D341Med (cell line): ENCODE measurements at places on chromosomes 1 and 21.

GRCh38 chr1:17561561-17561985, 22.1 kb downstream of the ARHGEF10L start:
- DNase-seq, result no peak

DNA sequence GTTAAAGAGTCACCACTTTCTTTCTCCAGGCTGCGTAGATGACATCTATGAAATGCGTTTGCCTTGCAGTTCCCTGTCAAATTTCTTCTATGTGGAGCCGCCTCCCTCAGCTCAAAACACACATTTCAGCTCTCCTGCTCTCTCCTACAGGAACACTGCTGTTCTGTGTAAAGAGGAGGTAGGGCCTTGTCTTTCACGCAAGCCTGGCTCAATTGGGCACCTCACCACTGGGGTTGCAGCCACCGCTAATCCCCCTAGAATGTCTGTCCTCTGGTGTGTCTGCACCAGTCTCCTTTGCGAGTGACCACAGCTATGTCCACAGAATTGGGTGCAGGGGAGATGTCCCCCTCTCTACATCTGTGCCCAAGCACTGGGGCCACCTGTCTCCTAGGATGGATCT, 31.8 kb upstream of the CFHR4 start:
- no peak for DNase-seq

- DNase-seq, result no peak
Observed at GRCh38 chr21:45726438-45726837, 82.9 kb downstream of the PCBP3 start.

DNA sequence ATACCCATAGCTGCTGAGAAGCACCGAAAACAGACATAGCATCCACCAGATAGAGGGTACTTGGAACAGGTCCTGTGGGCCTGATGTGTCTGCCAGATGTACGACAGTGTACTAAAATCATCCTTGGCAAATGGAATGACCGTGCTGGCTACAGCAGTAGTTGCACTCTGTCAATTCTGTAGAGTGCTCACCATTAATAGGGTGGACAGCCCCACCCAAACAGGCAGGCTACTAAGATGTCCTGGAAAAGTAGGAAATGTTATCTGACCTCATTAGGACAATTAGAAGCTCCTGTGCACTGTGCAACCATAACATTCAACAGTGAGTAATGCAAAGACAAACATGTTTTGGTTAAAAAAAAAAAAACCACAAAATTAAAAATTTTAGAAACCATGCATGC, 106.2 kb downstream of the PTPN14 start:
- DNase-seq, result no peak

DNA sequence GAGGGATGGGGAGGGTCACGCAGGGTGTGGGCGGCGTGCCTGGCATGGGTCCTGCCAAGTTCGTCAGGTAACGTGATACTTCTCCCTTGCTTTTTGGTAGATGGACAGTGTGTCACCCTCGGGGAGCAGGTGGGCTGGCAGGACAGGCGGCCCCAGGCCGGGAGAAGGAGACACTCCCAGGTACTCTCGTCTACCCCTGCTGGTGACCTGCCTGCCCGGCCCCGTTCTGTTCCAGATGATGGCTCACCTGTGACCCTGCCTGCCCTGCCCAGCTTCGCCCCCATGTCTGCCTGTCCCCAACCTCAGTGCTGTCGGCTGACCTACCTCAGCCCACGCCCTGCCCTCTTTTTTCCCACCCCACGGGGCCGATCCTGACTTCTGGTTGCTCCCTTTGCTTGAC, 144.7 kb downstream of the PCBP3 start:
- no peak for DNase-seq

DNA sequence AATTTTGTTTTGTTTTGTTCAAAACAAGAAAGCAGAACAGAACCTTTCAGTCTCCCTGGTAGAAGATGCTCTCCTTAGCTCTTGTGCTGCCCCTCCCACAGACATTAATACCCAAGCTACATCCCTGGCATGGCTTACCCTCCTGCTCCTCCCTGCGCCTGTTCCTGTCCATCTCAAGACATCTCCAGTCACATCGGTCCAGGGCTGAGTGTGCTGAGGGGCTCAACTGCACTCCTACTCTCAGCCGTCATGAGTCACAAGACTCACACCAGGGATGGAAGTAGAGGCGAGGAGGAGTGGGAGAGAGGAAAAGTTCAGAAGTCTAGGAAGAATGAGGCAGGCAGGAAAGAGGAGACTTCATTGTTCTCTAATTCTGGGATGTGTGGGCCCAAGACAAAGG, 9.2 kb upstream of the TACSTD2 start:
- DNase-seq, result no peak

GRCh38 chr1:65830306-65830705, 37.6 kb downstream of the PDE4B start:
- DNase-seq, result no peak

- peak; percentile 53 for DNase-seq
Observed at GRCh38 chr1:110150330-110151174, at the start of gene SLC6A17. Gene SLC6A17 (plus strand): TSS chr1:110150494. CDS start chr1:110166930, 16,436 bp downstream.

GRCh38 chr1:7586031-7586941, 184.8 kb upstream of the VAMP3 start:
- DNase-seq, result no peak

DNA sequence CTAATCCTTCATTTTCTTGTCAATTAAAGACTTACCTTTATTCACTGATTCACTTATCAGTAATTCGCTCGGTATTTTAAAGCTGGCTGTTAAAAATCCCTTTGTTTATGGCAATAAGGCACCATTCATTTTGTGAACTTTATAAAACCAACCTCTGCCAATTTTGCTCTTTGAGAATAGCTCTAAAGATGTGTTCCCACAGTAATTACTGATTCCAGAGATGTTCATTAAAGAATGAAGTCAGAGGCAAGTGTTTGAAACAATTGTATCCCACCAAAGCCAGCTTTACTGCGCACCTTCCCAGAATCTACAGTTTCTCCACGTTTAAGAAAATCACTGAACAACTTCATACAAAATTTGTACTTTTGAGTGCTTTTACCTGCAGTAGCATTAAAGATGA, 424.5 kb downstream of the USP25 start:
- DNase-seq, result no peak

- DNase-seq, result no peak
Observed at GRCh38 chr1:119462964-119463363, 44.0 kb upstream of the HSD3B1 start.

DNA sequence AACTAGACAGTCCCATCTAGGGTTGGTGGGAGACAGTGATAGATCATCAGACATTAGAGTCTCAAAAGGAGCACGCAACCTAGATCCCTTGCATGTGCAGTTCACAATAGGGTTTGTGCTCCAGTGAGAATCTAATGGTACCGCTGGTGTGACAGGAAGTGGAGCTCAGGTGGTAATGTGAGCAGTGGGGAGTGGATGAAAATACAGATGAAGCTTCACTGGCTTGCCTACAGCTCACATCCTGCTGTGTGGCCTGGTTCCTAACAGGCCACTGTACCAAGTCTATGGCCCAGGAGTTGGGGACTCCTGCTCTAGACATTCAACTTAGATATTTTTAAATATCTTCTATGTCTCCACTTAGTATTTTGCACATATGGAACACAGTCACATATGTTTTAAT, 231.1 kb upstream of the NRIP1 start:
- no peak for DNase-seq

- DNase-seq, result no peak
Observed at GRCh38 chr1:162549001-162549400, 12.5 kb upstream of the UAP1 start.

GRCh38 chr1:24526045-24526444, 23.4 kb downstream of the RCAN3 start:
- DNase-seq, result no peak

DNA sequence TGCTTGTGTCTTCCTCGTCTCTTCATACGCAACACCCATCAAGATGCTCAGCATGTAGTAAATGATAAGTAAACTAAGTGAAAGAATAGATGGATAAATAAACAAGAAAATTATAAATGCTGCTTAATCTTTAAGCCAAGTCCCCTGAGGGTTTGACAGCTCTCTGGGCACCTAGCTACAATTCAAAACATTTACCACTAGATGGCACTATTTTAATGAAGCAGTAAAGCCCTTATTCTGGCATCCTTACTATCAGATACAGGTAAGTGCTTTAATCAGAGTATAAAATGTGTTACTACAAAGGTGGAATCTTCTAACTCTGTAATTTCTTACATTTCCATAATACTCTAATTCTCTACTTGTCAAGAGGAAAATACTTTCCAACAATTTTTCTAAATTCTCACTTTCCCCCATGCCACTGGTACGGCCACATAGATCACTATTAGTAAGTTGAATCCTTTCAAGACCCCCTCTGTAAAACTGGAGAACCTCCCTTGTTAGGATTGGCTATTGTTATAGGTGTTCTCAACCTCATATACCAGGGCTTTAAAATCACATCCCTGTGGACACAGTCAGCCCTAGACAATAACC, 137.8 kb downstream of the BARHL2 start:
- DNase-seq, result peak; percentile 62

DNA sequence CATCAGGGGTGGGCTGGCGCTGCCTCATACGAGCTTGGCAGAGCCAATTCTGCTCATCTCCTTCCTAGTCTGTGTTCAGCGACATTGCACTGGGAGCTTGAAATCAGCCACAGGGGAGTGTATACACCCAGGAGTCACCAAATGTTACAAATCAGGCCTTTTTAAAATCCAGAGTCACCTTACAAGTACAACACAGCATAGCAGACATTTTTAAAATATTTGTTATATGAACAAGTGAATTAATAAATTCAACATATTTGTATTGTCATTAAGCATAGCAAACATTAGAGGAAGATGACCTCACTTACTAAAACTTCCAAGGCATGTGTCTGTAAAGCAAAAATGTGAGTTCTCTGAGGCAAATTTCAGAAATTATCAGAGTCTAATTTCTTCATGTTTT, 210.0 kb downstream of the HLX start:
- DNase-seq, result no peak

- DNase-seq, result no peak
Observed at GRCh38 chr1:234856845-234857245, 246.9 kb upstream of the IRF2BP2 start.
